ENCODE measurements at places on chromosomes 4 and X.
A peak's percentile ranks its signal among the peaks of the same experiment; 100 is the strongest.

GRCh38 chr4:43394976-43395375 lies 502.5 kb downstream of the GRXCR1 start:
- DNase-seq: no peak

DNA sequence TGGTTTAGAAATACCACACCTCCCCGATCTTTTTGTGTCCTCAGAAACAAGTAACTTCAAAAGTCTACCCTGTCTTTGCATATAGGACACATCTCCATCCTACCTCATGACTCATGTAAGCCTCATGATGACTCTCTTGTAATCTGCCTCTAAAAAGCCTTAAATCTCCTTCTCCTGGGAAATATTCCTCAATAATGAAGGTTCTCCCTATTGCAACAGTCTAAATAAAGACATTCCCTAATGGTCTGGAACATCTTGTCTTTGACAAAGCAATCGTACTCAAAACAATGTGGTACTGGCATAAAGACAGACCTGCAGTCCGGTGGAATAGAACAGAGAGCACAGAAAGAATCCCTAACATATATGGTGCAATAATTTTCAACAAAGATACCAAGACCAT lies 257.7 kb downstream of the OPHN1 start:
- DNase-seq: no peak

DNA sequence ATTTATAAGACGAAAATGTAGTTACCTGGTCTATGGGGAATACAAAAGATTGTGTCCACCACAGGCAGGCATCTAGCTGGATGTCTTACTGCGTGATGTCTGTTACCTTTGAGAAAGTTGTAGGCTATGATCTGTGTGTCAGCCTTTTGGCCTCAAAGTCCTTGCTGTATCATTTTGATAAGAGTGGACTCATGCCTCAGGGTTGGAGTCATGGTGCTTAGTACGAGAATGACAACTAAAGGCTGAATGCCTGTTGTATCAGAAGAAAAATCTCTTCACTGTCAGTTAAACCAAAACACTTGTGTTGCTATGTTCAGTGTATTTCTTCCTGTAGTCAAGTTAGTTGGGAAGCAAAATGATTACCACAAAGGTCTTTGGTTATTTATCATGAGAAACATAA lies 226.2 kb downstream of the ARHGAP10 start:
- no peak for DNase-seq

GRCh38 chrX:55326985-55327384 lies 62.3 kb upstream of the PAGE3 start:
- no peak for DNase-seq

DNA sequence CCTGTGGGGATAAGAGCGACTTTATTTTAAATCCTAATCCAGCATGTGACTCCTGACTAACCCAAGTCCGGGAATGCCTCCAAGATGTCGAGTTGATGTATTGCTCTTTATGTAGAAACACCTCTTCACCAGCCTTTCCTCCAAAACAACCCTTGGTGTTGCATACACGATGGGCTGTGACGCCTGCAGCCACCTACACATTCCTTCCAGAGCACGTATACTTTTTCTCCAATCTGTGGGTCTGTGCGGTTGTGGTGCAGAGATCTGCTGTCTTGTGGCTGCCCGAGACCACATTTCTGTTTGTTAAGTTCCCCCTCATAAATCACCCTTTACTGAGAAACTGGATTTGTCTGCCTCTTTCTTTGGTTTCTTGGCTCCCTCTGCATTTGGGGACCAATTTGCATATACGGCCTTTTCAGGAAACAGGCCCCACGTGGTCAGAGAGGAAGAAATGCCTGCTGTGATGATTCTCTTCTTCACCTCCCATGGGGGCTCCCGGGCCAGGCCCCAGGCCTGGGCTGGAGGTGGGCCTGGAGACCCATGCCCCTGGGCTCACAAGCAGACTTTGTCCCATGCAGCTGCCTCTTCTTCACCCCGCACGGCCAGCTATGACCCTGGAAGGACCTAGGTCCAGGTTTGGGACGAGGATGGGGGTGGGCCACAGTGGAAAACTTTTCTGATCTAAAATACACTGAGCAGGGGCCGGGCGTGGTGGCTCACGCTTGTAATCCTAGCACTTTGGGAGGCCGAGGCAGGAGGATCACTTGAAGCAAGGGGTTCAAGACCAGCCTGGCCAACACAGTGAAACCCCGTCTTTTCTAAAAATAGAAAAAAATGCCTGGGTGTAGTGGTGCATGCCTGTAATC lies 21.4 kb upstream of the AFAP1 start:
- peak; percentile 85 for DNase-seq

- DNase-seq: no peak
These were observed 271.4 kb downstream of the KCNIP4 start for GRCh38 chr4:21677173-21677572.

- no peak for DNase-seq
These were observed 42.6 kb upstream of the NKX1-1 start for GRCh38 chr4:1448589-1449420.

GRCh38 chr4:69589884-69590283 lies 49.6 kb downstream of the UGT2A2 start:
- no peak for DNase-seq

GRCh38 chrX:97527725-97528124 lies 644.0 kb downstream of the RPA4 start:
- DNase-seq: no peak

GRCh38 chrX:115191490-115192243 lies 2.5 kb downstream of the RBMXL3 start:
- no peak for DNase-seq

DNA sequence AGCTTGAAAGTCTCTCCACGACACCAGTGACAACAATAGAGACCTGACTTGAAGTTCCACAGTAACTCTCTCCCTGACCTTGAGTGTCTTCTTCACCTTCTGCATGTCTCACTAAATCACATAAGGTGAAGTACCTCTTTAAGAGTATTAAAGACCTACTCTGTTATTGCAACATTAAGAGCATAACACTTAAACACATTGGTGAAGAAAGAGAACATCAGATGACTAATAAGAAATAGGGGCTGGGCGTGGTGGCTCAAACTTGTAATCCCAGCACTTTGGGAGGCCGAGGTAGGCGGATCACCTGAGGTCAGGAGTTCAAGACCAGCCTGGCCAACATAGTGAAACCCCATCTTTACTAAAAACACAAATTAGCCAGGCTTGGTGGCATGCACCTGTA lies 33.9 kb upstream of the MAPK10 start:
- no peak for DNase-seq

- DNase-seq: no peak
These were observed 2.3 kb downstream of the SLC10A6 start for GRCh38 chr4:86846921-86847320.

- no peak for DNase-seq
These were observed 54.8 kb downstream of the CASP6 start for GRCh38 chr4:109648266-109648996.

DNA sequence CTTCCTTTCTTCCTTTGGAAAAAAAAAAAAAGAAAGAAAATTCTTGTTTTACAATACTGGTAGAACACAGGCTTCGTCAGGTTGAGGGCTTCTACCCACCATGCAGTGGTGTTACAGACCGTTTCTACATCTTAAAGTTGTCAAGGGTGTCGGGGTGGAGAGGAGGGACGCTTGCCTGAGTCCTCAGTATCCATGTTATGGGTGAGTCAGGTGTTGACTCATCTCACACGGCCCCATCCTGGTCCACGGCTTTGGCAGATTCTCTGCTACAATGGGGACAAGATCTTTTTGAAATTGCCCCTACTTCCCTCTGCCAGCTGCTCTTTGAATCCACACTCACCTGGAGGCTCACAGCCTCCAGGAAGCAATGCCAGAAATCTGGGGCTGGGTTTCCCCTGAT lies 310.3 kb upstream of the ZFP42 start:
- DNase-seq: no peak

GRCh38 chr4:37762294-37762990 lies 64.0 kb upstream of the PGM2 start:
- DNase-seq: peak; percentile 23

DNA sequence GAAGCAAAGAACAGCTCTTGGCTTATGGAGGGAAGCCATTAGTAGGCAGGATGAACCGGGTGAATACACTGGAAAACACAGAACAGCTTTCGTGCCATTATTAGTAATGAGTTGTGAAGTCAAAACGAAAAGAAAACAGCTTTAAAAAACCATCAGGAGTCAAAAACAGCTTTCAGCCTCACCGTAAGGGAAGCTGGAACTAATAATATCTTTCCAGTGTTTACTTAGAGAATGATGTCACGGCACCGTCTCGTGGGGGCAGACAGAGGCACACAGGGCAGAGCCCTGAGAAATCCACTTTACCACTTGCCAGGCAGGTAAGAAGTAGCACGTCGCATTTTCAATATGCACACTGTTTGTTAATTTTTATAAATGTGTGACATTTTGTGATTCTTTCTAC lies 37.9 kb upstream of the HMX1 start:
- no peak for DNase-seq

- peak; percentile 27 for DNase-seq
These were observed 20.1 kb downstream of the GPR143 start for GRCh38 chrX:9745417-9746115.

DNA sequence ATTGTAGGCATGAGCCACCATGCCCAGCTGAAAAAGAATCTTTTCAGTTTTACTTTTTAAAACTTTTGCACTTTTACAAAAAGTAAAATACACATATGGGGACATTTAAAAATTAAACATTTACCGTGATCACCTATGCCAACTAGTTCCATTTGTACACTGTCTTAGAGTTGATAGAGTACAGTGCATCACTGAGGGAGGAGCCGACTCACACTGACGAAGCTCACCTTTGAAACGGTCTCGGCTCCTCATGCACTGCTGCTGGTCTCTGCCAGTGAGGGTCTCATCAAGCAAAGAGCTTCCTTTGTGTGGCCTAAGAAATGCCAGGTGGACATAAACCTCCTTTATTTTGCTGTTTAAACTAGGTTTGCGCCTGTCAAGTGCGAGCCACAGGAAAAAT lies 50.0 kb downstream of the GRK4 start:
- no peak for DNase-seq

GRCh38 chr4:163920426-163920825 lies 425.9 kb downstream of the TMA16 start:
- no peak for DNase-seq

GRCh38 chr4:122156819-122157218 lies 4.7 kb downstream of the BLTP1 start:
- DNase-seq: peak; percentile 7

- peak; percentile 43 for DNase-seq
These were observed 2.4 kb upstream of the BCOR start for GRCh38 chrX:40100141-40100536.

GRCh38 chrX:72026341-72027023 lies 105.2 kb downstream of the RTL5 start:
- no peak for DNase-seq

- peak; percentile 93 for DNase-seq
These were observed 26.8 kb upstream of the SPARCL1 start for GRCh38 chr4:87555773-87556619.

GRCh38 chr4:119748853-119749252 lies 120.2 kb upstream of the PDE5A start:
- DNase-seq: no peak

DNA sequence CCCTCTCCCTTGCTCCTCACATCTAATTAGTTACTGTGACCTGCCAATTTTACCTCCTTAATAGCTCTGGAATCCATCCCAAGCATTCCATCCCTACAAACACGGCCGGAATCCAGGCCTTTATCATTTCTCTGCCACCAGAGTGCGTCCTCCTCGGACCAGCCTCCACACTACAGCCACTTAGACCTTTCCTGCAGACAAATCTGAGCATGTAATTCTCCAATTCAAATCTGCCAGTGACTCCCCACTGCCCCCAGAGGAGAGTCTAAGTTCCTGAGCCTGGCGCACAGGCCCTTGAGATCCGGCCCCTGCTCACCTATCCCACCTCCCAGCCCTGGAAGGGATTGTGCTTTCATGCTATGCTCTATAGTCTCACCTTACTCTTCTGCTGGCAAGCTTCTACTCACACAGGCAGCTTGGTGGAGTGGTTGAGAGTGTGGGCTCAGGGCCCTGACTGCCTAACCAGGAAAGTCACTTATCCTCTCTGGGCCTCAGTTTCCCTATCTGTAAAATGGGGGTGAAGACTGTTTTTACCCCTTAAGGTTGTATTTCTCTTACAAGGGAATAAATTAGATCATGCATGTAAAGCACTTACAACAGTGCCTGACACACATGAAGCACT lies 31.2 kb downstream of the PJA1 start:
- DNase-seq: peak; percentile 81

DNA sequence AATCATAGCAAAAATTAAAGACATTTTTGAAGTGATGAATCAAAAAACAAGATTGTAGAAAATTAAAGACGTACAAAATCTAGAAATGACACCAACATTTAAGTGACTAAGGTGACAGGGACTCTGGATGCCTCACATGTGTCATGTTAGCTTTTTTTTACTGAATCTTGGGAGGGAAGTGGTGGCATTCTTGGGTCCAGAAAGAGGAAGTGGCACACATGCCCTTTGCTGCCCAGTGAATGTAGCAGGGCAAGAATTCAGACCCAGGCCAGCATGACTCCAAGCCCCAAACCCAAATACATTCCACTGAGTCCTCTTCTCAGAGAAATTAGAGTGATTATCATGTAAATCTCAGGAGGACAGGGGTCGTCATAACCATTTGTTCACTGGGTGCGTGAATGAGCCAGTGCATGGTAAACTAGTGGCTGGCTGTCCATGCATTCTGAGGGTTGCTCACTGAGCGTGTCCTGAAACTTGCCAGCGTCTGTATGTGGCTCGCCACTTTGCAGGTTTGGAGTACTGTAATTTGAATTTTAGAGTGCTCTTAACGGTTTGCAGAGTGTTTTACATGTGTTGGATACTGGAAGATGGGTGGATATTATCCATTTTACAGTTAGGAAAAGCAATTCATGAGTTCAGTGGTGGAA lies 55.4 kb upstream of the TBC1D14 start:
- no peak for DNase-seq

DNA sequence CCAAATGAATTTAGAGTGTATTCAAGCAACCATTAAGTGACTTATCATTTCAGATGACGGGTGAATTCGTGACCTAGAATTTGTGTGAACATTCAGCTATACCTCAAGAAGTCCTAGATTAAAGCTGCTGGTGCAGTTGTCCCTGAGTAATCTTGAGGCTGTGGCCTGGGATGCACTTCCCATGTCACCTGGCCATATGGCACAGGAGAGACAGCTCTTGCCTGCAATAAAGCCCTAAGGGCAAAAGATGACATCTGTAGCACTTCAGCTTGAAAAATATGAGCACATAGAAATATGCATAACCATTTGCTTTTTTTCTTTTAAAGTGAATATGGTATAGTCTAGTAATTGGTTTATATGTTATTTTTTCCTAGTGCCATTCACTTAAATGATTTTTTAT lies 125.8 kb downstream of the FHDC1 start:
- DNase-seq: no peak

GRCh38 chr4:56870946-56871345 lies 36.8 kb upstream of the REST start:
- no peak for DNase-seq

DNA sequence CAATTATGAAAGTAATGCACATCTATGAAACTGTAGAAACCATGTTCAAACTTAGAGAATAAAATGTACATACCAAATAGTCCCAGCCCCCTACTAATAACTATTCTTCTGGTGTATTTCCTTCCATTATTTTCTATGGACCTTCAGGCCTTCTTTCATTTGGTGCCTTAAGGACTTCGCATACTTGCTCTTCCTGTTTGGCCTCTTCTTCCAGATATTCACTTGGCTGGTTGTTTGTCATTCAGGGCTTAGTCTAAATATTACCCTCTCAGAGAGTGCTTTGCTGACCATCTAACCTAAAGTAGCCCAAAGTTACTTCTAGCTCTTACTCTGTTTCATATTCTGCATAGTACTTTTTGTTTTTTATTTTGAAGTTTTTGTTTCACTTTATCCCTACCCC lies 70.3 kb upstream of the ARMCX2 start:
- DNase-seq: no peak

All from kidney tubule cell (primary cell).